ENCODE measurements at places on chromosomes 1 and 21. TPM values are rescaled to one million over a fixed set of nuclear protein-coding genes. Genes with fewer than 3 reads are reported as not detected.
A peak's percentile ranks its signal among the peaks of the same experiment; 100 is the strongest.

- DNase-seq: no peak
These were observed 275.5 kb upstream of the FMN2 start for GRCh38 chr1:239816081-239816782.

DNA sequence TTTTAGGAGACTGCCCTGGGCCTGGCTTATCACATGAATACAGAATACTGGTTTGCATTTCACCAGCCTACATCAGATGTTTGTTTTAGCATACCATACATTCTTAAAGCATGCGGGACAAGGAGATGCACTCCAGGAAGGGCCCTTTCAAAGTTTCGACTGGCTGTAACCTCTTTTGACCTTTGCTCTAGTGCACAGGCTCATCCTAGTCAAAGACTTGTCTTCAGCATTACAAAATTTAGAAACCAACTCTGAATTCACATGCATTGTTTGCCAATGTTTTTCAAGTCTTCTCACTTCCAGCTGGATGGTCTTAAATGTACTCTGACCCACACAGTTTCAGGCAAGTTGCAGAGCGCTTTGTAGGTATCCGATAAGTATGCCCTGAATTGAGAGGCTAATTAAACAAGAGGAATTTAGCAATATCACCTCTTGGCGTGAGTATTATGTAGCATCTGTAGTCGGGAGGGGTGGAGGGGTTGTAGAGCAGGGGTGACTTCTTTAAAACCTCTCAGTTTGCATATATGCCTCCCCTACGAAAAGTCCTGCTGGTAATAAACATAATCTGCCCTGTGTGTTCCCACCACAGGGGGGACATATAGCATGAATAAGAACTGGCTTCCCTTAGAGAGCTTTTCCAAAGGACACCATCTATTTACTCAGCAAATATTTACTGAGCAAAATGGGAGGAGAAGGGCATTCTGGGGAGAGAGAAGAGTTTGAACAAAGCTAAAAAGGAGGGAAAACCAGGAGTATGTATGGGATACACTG is 24.4 kb upstream of the AHCYL1 start:
- no peak for DNase-seq

GRCh38 chr21:16086936-16087335 is 357.2 kb downstream of the USP25 start:
- no peak for DNase-seq

GRCh38 chr1:106613861-106614260 is 442.6 kb upstream of the PRMT6 start:
- DNase-seq: no peak

- DNase-seq: no peak
These were observed 18.6 kb upstream of the ADGRB2 start for GRCh38 chr1:31782421-31783410.

GRCh38 chr1:2248854-2249558 is 20.9 kb downstream of the SKI start:
- DNase-seq: no peak

- no peak for DNase-seq
These were observed 318.5 kb upstream of the RUNX1 start for GRCh38 chr21:35367553-35367952.

- no peak for DNase-seq
These were observed 1.6 kb upstream of the ZMYM6 start for GRCh38 chr1:35033346-35033745.

DNA sequence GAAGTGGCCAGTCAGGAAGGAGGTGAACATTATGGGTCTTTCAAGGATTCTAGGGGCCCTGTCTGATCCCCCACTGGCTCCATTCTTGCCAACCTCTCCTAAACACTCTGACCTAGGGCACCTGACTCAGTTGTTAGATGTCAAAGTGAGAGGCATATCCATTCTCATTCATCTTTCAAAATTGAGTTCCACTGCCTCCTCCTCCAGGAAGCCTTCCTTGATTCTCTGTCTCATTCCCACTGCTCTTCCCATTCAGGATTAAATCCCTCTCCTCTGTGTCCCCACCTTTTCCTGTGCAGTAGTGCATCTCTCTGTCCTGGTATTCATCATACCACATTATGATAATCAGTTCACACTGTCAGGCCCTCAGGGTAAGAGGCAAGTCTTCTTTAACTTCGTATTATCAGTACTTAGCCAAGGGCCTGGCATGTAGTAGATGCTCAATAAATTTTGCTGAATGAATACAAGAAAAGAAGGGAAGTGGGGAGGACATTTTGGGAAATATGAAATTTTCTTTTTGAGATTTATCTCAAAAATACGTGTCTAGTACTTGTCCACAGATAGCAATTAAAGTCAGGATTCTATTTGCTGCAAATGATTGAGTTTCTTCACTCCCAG is 61.8 kb upstream of the ITPKB start:
- no peak for DNase-seq

- DNase-seq: no peak
These were observed 51.5 kb upstream of the TNFSF4 start for GRCh38 chr1:173258479-173259264.

GRCh38 chr21:41993744-41994143 is 16.4 kb downstream of the ZBTB21 start:
- DNase-seq: no peak

DNA sequence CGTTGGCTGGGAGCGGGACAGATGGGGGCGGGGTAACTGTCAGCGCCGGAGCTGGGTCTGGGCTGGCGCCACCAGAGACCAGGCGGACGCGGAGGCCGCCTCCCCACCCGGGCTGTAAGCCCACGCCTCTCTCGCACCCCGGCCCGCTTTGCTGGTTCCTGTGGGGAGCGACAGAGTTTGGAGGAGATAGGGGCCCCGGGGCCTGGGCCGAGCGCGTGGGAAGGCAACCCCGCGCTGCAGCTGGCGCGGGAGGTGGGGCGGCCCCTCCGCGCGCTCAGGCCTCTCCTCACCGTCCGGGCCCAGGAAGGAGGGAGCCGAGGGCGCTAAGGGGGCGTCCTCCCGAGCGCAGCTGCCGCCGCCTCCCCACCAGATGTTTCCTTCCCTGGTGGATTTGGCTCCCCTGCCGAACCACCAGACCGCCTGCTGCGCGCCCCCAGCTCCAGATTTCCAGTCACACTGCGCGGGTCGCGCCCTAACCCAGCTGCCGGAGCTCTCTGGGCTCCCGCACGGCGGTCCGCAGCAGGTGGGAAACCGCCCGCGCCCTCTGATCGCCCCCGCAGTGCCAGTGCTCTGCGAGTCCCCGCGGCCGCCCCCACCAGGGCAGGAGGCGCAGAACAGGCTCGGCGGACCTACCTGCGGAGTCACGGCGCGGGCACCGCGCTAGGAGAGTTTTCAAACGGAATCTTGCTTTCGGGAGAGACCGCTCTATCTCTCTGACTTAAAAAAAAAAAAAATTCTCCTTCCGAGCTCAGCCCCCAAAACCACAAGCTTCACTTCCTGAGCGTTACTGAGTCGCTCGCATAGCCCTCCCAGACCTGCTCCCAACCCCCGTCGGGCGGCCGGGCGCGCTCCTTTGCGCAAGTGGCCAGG is 1.1 kb downstream of the GFI1 start:
- DNase-seq: peak; percentile 41

DNA sequence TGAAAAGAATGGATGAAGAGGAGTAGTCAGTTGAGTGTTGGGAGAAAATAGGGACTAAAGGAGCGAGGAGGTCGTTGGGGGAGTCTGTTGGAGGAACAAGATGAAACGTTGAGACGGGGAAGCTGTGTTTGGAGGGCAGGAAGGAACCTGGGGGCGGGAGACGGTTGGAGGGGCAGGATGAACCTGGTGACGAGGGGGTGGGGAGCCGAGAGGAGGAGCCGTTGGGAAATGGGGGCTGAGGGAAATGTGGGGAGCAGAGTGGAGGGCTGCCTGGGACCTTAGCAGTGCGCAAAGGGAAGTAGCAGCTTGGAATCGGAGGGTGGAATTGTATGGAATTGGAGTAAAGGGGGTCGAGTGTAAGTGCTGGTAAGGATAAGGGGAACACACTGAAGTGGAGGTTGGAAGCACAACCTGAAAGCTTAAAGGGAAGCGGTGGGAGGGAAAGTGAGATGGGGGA is 630 bp downstream of the MTF2 start:
- DNase-seq: peak; percentile 21

DNA sequence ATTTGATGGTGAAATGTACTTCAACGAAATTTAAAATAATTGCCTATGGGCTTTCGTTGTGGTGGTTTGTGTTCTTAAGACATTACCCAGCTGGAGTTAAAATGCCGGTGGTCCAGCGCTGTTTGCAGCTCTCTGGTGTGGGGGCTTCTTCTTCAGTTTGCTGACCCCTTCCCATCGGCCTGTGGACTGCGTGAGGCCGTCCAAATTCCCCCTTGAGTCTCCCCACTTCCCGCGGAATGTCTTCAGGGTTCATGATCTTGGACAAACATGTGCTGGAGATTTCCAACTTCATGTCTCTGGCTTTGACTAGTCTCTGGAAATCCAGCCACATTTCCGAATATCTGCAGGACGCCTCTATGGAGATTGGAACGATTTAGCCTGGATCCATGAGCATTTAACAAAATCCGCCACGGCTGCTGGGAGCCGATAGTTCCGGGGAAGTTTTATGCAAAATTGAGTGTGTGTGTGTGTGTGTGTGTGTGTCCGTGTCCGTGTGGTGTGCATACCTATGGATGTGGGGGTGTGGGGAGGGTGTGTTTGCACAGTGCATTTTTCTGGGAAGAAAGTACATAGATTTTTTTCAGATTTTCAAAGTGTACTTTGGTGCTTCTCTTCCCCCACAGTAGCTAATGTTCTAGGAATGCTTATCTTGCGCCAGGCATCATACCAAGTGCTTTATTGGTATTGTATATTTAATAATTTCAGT is 117.2 kb downstream of the PCP4 start:
- DNase-seq: no peak

GRCh38 chr1:233509526-233509925 is 104.4 kb upstream of the KCNK1 start:
- peak; percentile 57 for DNase-seq

DNA sequence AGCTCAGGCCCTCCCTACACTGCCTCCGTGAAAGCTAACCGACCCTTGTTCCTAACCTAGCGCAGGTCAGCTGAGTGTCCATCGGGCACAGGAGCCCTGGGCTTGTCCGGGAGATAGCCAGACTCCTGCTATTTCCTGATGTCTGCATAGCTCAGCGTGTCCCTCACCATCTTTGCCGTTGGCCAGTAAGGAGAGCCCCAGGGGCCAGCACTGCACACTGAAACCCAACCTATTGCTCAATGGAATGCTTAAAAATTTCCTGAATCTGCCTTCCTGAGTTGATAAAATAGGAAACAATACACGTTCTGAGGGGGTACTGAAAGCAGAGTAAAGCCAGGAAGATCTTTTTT is 2.2 kb downstream of the RUNX1 start:
- no peak for DNase-seq

DNA sequence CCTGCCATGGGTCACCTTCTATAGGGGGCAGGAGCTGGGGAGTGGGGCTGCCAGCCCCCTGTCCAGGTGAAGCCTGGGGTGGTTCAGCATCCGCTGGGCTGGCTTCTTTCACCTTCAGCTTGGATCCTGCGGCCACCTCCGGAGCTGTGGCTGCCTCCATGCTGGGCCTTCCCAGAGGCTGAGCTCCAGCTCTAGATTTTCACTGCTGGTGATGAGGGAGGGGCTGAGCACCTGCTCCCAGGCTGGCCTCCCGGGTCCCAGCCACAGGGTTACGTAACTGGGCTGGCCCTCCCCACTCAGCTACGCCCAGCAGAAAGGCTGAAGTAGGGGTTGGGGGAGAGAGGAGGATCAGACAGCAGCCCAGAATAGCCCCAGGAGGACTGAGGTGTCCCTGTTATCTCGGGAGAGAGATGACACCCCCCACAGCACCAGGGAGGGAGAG is at the start of gene MYBPHL:
TSS of gene MYBPHL (minus strand) at position 180 of the 442 bp plus-strand sequence. CDS start at position 160, 20 bp downstream.
- DNase-seq: no peak

DNA sequence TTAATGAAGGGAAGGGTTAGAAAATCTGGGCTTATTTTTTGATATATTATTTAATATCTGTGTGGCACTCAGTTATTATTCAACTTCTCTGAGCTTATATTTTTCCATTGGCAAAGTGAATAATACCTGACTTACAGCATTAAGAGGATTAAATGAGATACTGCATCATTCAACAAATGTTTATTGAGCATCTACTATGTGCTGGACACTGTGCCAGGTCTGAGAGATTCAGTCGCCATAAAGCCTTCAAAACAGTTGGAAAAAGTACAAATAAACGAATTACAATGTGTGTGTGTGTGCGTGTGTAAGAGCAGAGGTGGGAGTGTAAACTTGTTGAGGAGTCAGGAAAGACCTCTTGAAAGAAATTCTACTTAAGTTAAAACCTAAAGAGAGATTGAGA is 87.9 kb upstream of the CD53 start:
- no peak for DNase-seq

GRCh38 chr1:12511128-12511484 is 106.9 kb downstream of the DHRS3 start:
- DNase-seq: no peak

DNA sequence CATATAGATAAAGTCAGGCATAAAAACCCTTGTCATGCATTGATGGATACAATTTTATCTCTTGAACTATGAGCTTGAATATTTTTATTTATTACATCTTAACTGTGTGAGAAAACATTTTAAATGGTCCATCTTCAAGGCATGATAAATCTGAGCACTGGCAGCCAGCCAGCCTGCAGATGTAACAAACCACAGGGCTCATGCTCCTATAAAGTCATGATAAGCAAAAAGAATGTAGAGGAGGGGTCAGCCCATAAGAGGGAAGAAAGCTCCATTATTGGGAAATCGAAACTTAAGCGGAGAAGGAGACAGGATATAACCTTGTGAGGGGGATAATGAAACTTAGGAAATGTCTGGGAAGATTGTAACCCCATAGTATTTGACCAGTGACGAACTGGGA is 839.0 kb downstream of the LRRIQ3 start:
- no peak for DNase-seq

GRCh38 chr1:62457955-62458354 is 21.1 kb downstream of the USP1 start:
- DNase-seq: no peak

The TOE1 gene
- 6.8 TPM for total RNA-seq

The MAP3K7CL gene
- total RNA-seq: 4.8 TPM

The FAM72C gene
- total RNA-seq: 0.40 TPM

The CSF3R gene
- 19.7 TPM for total RNA-seq

The PTGS2 gene
- total RNA-seq: 3.4 TPM

The PANK4 gene
- total RNA-seq: 29.0 TPM

The CASQ1 gene
- total RNA-seq: 1.3 TPM

The CRNN gene
- total RNA-seq: not detected

The WNT4 gene
- total RNA-seq: 35.0 TPM

The ACOT11 gene
- total RNA-seq: 8.8 TPM

The RAB7B gene
- 6.1 TPM for total RNA-seq

The PRAMEF20 gene
- not detected for total RNA-seq

The SMCP gene
- not detected for total RNA-seq

The ZNF697 gene
- total RNA-seq: 15.5 TPM

The CD84 gene
- total RNA-seq: 4.6 TPM
